ENCODE measurements at places on chromosomes 7 and 10. TPM values are rescaled to one million over a fixed set of nuclear protein-coding genes. Genes with fewer than 3 reads are reported as not detected.

The TEX47 gene
- total RNA-seq, result not detected

The GRB10 gene
- 86.2 TPM for total RNA-seq

The CSGALNACT2 gene
- 10.0 TPM for total RNA-seq

The SLC13A4 gene
- total RNA-seq, result not detected

The GRM3 gene
- not detected for total RNA-seq

The CDK5 gene
- 23.5 TPM for total RNA-seq

The TPST1 gene
- 11.4 TPM for total RNA-seq

The ABLIM1 gene
- total RNA-seq, result 89.4 TPM
